Hematopoietic multipotent progenitor cell treated with erythropoietin and hydrocortisone succinate and interleukin-3 and kit ligand, for 4 days (in vitro differentiated cells): ENCODE measurements at places on chromosomes 1 and 21.

DNA sequence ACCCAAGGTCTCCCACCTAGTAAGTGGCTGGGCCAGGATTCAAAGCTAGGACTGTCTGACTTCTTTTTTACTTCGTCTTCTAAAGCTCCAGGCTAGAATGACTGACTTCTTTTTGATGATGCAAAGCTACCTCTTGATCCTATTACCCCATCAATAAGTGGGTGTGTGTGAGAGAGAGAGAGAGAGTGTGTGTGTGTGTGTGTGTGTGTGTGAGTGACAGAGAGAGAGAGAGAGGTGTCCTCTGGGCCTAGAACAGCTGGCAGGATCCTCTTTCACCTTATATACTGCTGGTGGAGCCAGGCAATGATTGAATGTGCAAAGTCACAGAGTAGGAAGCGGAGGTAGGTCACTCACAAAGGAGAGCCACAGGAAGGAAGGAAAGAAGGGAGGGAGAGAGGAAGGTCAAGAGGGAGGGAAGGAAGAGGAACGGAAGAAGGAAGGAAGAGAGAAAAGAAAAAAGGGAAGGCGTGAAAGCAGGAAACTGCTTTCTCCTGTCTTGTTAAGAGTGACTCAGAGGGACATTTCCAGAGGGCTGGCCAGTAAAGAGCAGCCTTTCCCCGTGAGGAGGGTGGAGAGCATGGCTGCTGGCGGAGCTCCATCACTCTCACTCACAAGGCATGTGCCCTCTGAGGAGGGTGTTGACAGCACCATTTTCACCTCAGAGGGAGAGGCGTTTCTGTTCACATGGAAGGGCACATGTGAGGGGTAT lies 68.9 kb downstream of the CDC7 start:
- no peak for DNase-seq

DNA sequence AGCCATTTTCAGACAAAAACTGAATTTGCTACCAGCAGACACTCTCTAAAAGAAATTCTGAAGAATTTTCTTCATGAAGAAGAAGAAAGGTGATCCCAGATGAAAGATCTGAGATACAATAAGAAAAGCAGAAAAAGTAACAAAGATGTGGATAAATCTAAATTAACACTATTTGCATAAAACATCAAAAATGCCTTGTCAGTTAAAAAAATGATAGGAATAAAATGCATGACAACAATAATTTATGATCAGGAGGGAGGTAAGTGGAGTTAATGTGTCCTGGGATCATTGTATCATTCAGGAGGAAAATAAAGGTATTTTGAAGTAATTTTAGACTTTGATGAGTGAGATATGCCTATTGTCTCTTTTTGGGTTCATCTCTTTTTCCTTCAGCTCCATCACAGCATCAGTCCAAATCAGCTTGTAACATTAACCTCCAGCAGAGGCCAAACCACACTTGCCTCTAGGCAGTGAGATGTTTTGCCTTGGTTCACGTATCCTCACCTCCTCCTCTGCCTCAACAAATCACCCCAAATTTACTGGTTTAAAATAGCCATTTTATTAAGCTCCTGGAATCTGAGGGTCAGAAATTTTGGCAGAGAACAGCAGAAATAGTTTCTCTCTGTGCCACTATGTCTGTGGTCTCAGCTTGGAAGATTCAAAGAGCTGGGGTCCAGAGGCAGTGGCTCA lies 76.9 kb upstream of the HIVEP3 start:
- no peak for DNase-seq

DNA sequence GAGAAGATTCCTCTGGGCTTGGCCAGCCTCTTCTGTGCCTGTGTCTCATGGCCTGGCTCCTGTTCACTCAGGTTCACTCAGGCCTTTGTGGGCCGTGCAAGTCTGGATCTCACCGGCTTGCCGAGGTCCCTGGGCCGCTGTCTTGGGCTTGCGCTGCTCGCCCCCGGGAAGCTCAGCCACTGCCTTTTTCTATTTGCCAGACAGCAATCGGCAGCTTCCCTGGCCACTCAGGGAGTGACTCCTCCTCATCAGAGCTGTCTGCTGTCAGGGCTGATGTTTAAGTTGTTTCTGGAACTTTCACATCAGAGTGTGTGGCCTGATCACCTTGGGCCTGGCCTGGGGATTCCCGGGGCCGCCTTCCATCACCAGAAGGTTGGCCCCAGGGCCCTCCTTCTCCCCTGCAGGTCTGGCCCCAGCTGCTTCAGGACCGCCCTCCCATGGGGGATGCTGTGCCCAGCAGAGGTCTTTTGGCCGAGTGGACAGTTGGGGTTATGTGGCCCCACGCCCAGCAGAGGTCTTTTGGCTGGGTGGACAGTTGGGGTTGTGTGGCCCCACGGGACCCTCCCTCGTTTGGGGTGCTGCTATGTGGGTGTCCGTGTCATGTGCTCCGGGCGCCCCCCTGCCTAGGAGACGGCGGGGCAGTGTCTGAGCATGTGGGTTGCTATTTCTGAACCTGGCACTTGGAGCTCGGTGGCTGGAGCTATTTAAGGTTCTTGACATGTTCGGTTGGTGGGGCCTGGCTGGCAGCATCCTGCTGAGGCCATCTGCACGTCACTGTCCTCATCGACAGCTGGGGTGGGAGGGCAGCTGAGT lies 12.5 kb downstream of the SLX9 start:
- DNase-seq = no peak

DNA sequence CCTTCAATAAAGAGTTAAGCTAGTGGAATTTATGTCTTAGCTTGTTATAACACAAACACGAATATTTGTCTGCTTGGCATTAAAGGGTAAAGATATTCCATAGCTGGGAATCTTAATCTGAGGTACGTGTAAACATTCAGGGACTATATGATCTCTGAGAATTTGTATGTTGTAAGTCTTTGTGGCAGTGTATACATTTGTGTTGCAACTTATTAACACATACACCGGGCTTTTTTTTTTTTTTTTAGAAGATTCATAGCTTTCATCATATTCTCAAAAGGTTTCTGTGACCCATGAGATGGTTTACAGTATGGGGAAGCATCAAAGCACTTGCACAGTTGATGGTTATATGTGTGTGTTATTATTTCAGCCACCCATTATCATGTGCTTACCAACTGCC lies 3.0 kb downstream of the GGPS1 start:
- DNase-seq = peak; percentile 38

- DNase-seq = no peak
These were observed 26.4 kb downstream of the OPTC start for GRCh38 chr1:203520315-203520714.

DNA sequence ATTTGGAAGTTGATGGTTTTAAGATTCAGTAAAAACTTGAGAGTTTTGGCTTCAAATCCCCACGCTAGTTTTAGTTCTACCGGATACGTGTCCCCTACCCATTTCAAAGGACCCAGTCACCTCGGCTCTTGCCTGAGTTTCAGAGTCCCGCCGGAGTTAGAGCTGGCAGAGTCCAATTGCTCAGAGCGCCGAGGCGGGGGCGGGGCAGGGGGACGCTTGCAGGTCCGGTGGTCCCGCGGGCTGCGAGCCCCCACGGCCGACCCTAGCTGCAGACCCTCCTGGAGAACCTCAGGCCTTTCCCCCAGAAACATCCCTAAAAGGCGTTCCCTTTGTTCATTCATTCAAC lies 765 bp upstream of the VPS45 start:
- DNase-seq = no peak

GRCh38 chr1:94988356-94988755 lies 61.4 kb upstream of the CNN3 start:
- DNase-seq = no peak

DNA sequence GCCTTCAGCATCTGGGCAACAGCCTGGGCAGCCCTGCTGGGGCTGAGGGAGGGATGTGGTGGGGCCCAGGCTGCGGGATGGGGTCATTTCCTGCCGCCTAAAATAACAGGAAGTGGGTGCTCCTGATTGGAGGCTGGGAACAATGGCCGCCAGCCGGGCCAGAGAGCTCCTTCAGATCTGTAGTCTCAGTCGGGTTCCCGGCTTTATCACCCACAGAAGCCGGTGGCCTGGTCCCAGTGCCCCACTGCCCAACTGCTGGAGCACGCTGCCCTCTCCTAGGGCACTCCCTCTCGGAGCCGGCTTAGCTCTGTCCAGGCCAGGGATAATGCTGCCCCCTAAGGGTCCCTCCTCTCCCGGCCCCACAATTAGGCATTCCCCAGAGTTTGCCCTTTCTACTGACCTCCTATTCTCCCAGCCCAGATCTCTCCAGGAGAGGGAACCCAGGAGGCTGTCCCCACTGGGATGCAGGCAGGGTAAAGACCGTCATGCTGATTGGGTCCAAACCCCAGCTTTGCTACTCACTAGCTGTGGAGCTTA lies 5.1 kb downstream of the MAP7D1 start:
- peak; percentile 92 for DNase-seq

DNA sequence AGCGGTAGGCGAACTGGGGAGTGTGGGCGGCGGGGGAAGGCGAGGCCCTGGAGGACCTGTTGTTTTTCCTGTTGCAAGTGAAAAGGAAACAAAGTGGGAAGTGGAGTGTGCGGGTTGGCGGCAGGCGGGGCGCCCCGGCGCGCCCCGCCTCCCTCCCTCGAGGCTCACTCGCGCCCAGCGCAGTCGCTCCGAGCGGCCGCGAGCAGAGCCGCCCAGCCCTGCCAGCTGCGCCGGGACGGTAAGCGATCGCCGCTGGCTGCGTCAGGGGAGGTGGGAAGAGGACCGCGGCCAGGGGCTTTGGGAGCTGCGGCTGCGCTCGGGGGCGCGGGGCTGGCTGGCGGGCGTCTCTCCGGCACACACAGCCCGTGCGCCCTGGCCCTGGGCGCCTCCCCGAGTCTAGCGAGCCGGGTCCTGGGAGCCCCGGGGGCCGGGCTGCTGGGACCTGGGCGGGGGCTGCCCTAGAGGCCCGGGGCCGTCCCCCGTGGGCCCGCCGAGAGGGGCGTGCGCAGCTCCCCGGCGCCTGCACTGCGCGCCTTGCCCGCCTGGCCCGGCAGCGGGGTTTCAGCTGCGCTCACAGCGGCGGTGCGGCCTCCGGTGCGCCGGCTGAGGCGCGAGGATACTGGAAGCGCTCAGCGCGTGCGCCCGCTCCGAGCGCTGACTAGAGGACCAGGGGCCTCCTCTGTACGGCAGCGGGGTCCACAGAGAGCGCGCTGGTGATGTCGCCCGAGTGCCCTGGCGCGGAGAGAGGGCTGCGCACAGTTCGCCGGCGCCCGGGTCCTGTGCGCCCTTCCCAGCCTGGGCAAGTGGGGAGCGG lies at the start of gene PIK3CD:
PIK3CD (plus strand) TSS at position 167 of the 814 bp plus-strand sequence. CDS start 58,725 bp downstream, outside the sequence.
- peak; percentile 76 for DNase-seq

- no peak for DNase-seq
These were observed 556.5 kb downstream of the PTBP2 start for GRCh38 chr1:97277891-97278654.

DNA sequence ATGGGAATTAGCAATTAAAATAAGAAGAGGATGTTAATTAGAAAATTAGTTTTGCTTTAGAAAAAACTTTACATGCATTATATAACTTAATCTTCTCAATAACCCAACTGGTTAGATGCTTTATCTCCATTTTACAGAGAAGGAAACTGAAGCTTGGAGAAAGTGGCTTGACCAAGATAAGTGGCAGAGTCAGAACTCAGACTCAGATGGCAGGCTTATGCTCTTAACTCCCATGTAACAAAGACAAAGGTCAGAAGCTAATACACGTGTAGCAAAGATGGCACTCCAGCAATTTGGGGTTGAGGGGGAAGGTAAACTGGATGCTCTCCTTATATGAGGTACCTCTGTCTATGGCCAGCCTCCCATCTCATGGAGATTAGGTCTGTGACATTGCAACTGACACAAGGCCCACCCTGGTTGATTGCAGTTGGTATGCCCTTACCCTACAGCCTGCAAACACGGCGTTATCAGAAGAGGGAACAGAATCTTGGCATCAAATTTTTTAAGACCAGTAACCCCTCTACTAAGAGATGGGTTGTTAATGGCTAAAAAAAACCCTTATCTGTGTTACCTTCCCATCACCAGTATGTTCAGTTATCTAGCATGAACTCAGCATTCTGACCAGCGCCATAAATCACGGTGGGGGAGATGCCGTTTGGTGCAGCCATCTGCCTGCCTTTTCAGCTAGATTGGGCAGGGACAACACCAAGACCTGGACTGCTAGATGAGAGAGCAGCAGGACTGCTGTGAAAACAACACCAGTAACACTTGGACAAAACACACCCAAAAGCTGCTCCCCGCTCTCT lies 97.0 kb downstream of the UBR4 start:
- DNase-seq = peak; percentile 80

- peak; percentile 61 for DNase-seq
These were observed 10.0 kb upstream of the RAB7B start for GRCh38 chr1:206013026-206013795.

DNA sequence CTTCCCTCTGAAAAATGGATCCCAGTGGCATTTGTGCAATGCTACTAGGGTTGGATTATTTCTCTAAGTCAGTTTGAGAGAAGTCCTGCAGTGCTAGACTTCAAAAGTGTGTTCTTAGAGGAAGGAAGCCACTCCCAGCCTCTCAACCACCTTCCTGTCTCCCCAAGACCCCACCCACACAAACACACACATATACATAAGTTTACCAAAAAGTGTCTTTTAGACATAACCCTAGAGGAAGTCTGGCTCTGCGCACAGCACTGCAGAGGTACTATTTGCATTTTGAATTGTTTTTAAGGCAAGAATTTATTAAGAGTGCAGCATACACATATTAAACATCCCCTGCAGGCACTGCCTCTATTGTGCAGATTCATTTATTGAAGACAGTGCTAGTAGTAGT lies 127.3 kb downstream of the HHIPL2 start:
- DNase-seq = peak; percentile 31

DNA sequence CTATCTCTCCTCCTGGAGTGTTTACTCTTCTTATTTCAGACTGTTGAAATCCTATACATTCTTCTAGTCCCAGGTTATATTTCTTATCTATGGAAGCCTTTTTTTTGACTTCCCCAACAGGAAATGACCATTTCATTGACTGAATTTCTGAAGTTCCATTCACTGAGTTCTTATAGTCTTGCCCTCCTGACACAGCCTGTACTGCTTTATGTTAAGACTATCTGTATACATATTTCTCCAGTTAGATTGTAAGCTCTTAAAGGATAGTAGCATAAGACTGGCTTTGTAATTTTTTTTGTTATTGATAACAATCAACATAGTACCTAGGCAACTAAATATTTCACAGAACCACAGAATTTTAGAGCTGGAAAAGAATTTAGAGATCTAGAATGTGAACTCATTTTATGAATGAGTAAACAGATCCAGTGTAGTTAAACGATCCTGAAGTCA lies 14.9 kb upstream of the MACF1 start:
- no peak for DNase-seq

GRCh38 chr21:42140196-42140934 lies 69.2 kb downstream of the UMODL1 start:
- no peak for DNase-seq

DNA sequence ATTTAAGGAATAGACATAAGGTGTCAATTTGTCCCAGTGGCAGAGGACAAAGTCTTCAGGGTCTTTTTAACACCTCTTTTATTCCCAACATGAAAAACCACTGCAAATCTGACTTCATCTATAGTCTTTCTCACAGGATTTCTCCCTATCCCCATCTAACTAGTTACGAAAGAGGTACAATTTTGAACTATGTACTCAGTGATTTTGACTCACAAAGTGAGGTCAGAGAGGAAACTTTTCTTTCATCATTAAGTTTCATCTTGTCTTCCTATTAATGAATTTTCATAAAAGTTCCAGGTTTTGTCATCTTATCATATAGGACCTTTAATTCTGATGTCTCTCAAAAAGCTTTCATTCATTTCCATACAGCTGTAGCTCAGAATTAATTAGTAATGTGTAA lies 63.3 kb downstream of the ASH1L start:
- DNase-seq = no peak
